ENCODE measurements at places on chromosomes 12 and 14. TPM values are rescaled to one million over a fixed set of nuclear protein-coding genes. Genes with fewer than 3 reads are reported as not detected.

- DNase-seq, result no peak
Observed at GRCh38 chr12:27101290-27101689, 18.9 kb upstream of the C12orf71 start.

GRCh38 chr12:102302553-102302952 is 104.9 kb upstream of the PMCH start:
- DNase-seq, result no peak

Gene LRIG3
- not detected for total RNA-seq

DNA sequence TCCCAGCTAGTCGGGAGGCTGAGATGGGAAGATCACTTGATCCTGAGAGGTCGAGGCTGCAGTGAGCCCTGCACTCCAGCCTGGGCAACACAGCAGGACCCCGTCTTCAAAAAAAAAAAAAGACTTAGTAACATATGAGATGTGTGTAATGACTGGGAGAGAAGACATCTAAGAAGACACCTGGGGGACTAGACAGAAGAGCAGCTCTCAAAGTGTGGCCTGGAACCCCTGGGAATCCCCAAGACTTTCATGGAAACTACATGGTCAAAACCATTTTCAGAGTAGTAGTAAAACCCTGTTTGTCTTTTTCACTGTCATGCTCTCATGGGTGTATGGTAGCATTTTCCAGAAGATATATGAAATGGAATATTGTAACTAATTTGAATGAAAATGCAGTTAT is 45.3 kb downstream of the R3HDM2 start:
- no peak for DNase-seq

- DNase-seq, result no peak
Observed at GRCh38 chr12:116937640-116938039, 26.9 kb downstream of the FBXW8 start.

Gene A2M
- total RNA-seq, result not detected

DNA sequence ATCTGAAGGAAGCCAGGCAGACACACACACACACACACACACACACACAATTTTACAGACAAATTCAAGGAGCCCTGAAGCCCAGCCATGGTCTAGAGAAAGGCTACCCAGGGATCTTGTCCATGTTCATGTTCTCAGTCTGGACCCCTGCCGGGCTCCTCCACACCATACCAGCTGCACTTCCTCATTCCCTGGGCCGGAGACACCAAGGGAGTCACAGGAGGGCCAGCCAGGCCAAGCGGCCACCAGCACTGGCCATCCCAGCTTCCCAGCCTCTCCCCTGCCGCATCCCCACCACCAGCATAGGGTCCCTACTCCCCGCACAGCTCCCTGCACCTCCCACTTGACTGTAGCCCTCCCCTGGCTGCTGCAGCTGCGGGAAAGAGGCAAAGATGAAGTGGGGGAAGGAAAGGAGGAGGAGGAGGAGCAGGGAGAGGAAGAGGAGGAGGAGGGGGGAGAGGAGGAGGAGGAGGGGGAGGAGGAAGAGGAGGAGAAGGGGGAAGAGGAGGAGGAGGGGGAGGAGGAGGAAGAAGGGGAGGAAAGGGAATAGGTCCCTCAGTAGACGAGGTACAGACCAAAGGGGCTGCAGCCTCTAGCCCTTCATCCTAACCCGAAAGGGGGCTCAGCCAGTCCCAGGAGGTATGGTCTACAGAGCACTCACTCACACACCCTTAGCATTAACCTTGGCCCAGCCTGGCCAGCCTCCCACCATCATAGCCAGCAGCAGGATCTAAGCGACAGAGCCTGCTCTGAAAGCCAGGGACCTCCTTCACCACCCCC is 293.2 kb downstream of the DPF3 start:
- DNase-seq, result no peak

DNA sequence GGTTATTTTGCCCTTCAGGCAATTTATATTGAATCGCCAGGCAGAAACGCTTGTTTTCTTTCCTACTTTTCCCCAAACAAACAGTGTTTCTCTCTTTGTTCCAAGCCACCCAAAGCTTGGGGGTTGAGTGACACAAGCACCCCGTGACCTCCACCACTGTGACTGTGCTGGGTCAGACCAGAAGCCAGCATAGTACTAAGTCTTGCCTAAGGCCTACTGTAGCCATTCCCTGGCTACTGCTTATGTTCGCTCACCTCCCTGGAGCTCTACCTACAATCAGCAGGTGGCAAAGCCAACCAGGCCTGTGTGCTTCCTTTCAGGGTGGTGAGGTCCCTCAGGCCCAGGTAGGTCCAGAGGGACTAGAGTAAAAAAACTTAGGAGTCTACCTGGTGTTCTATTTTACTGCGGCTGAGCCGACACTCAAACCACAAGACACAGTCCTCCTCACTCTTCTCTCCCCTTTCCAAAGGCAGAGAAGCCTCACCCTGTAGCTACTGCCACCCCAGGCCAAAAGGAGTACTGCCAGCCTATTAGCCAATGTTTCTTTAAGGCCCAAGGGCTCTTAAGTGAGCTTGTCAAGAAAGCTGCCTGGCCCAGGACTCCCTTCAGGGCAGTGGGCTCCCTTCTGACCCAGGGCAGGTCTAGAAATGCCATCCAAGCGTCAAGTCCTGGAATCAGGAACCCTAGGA is 411.8 kb upstream of the MIS18BP1 start:
- DNase-seq, result no peak

DNA sequence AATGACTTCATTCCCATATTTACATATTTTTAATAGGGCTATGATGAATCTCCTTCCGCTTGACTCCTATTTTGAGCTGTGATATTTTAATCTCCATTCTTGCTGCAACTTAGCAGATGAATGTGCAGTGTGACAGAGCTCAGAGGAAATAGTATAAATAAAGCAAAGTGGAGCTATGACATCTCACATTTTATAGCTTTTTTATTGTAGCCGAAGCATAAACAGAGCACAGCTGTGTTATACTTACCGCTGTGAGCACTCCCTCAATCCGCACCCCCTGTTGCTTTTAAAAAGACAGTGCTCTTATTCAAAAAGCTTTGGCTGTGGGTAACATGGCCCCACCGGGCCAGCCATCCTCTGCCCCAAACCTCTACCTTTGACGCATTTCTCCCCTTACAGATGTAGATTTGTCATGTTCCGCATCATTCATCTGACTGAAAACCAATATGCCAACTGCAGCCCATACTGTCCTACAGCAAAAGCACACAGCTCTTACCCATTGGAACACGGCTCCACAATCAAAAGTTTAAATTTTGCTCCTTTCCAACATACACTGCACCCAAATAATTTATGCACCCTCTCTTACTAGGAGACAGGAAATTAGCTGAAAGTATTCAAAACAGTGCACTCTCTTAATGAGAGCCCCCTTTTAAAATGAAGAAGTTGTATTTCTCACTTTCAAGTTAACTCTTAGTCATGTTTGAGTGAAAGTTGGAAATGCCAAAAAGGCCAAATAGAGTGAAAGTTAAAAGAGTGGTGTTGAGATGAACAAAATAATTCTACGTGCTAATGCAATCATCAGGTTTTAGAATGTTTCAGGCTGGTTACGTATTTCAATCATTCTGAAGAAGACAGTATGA is 429.3 kb upstream of the SOX5 start:
- no peak for DNase-seq

Gene LPAR5
- 6.2 TPM for total RNA-seq

GRCh38 chr14:67490196-67490595 is 1.7 kb upstream of the TMEM229B start:
- no peak for DNase-seq

DNA sequence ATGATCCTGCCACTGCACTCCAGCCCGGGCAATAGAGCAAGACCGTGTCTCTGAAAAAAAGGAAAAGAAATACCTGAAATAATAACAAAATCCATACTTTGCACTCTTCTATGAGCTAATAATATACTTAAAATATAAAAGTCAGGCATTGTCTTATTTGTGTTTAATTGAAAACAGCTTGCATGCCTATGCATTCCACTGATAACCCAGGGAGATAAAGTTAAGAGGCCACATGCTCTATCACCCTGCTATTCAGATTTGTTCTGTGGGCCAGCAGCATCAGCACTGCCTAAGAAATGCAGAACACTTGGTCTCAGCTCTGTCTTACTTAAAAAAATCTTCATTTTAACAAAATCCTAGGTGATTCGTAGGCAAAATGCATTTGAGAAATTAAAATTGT is 99.2 kb downstream of the LGR5 start:
- DNase-seq, result no peak

GRCh38 chr14:104223101-104224041 is 85.0 kb downstream of the KIF26A start:
- DNase-seq, result no peak

DNA sequence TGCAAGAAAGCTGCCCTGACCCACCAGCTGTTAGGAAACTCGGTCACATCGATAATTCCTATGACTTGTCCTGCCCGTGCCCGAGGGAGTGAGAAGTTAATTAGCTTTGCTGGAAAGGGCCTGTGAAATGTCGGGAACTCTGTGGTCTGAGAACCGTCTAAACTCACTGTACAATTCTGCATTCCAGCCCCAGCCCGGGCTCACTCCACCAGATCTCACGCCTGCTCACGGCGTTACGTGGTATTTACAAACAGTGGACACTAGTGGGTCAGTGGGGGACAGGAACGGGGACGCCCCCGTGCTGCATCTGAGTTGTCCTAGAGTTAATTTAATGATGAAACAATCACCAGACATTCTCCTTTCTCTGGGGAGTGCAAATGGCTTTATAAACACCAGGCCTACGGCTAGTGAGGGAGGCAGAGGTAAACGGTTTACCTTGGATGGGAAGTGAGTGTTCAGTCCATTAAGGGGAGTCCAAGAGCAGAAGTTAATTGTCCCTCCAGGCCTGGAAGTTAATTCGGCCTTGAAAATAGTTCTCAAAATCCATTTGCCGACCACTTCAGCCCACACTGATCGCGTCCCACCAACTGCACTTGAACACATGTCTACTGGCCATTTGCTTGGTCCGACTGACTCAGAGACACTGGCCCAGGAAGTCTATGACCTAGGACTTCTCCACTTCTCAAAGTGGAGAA is 93.5 kb upstream of the MED13L start:
- no peak for DNase-seq

DNA sequence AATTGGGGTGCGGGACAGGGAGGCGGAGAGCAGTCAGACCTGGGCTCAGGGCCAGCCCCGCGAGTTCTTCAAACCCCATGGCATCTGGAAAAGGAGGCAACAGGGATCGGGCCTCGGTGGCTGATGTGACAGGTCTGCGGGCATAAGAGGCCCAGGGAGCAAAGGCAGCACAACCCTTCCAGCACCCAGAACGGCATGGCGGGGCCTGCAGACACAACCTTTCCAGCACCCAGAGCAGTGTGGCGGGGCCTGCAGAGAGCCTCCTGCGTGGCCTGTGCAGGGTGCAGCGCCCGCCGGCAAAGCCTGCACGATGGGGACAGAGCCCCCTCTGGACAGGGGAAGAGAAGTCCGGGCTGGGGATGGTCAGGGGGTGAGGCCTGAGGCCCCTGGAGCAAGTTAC is 26.2 kb upstream of the TRAF3 start:
- DNase-seq, result no peak

- DNase-seq, result no peak
Observed at GRCh38 chr14:100994082-100994481, 90.6 kb upstream of the RTL1 start.

DNA sequence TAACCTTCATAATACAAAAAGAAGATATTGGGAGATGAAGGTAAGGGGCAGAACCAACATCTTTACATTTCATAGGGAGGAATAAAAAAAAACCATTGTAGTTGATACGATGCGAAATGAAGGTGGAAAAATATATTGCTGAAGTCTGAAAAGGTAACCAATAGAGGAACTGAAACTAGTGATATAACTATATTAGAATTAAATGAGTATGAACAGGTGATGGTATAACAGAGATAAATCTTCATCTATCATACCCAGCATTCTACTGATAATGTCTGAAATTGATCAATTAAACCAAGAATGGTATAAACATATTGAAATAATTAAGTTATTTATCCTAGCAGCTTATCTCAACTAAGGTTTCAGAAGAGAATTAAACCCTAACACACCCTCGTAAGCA is 332.1 kb downstream of the NELL2 start:
- no peak for DNase-seq

Gene SLCO1B1
- total RNA-seq, result not detected

Gene NDUFA12
- total RNA-seq, result 172 TPM

GRCh38 chr12:108318472-108319275 is 20.4 kb downstream of the CMKLR1 start:
- DNase-seq, result no peak

DNA sequence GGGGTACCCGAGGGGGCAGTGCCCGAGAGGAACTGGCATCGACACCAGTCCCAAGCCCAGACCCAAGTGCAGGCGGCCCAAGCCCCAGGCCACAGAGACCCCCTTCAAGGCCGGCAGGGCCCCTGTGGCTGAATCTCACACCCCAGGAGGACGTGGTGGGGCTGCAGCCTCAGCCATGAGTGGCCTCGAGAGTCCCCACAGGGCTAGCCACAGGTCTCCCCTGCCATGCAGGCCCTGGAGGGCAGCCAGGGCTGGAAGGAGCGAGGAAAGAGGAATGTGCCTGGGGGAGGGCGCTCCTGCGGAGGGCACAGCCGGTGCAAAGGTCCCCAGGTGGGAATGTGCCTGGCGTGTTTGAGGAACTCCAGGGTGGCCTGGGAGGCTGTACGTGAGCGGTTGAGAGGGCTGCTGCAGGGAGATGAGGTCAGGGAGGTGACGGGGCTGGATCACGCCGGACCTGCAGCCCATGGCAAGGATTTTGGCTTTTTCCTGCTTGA is 86.1 kb downstream of the NCOR2 start:
- no peak for DNase-seq

Gene BIN2
- 226 TPM for total RNA-seq

Gene KRT72
- 12.3 TPM for total RNA-seq

DNA sequence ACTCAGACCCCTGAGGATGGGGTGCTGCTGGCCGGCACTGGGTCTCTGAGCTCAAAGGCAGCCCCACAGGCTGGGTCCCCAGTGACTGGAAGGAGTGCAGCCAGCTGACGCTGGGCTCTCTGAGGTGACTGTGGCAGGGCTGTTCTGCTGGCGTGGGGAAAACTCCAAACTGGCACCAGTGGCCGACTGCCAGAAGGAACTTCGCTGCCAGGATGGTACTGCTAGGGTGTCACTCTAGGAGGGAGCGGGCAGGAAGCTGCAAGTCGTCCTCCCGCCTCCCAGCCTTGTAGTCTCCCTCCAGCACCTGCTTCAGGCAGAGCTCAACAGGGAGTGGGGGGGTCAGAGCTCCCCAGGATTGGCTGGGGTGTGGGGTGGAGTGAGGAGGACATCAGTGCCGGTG is 41.3 kb downstream of the CDC42BPB start:
- no peak for DNase-seq

DNA sequence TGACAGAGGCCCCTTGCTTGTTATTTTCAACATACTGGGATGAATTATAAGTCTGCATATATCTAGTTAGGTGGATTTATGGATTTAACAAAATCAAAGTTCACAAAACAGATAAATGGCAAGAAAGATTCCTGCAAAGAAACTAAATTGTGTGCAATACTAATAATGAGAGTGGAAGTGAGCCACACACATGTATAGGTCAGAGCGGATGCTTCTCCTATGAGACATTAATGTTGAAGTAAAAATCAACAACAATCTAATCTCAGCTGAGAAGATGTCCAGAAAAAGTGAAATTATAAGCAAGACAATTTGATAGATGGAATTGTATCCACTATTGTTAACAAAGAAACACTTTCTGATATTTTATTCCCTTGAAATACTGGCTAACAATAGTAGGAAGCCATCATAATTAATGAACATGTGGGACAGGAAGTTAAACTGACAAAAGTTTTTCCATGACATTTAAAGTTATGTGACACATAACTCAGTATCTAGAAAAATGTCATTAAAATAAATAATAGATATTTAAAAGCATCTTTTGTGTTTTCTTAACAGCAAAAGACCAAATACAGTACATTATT is 39.7 kb downstream of the RAD51B start:
- DNase-seq, result no peak

Gene FOXN4
- total RNA-seq, result not detected

Gene BDKRB1
- total RNA-seq, result not detected

Measured in activated CD4-positive, alpha-beta T cell treated with anti-CD3 and anti-CD28 coated beads, Interleukin-2, amount 10 ng/mL, durations not matched to agents 7 days and 5 days (primary cell).